G401 (cell line): ENCODE measurements at places on chromosomes 6 and 20. TPM values are rescaled to one million over a fixed set of nuclear protein-coding genes. Genes with fewer than 3 reads are reported as not detected.

GRCh38 chr6:11120271-11121005 is 8.9 kb upstream of the ERVFRD-1 start:
- DNase-seq, result no peak

- no peak for DNase-seq
Measured at GRCh38 chr6:2651961-2652360, 98.8 kb downstream of the MYLK4 start.

DNA sequence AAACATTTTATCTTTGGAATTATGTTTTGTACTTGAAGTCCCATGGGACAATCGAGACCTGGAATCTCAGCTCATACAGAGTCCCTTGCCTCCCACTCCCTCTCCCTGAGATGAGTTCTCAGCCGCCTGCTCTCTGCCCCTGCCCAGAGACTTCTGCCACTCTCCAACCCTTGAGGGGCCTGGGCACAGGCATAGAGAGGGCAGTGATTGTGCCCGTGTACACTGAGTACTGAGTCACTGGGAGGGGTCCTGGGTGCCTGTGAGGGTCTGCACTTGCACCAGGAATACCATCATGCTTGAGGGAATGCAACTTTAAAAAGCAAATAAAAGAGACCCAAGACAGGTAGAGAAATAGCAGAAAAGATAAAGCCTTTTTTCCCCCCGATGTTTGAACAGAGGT is 453.8 kb upstream of the HS3ST5 start:
- no peak for DNase-seq

RCAN2 gene
- not detected in 2 replicates for total RNA-seq

TNFAIP3 gene
- 0.75 and 2.2 TPM in 2 replicates for total RNA-seq
